ENCODE measurements at places on chromosomes 11 and 22.

GRCh38 chr11:104370478-104370877, 206.5 kb upstream of the PDGFD start:
- no peak for DNase-seq

- no peak for DNase-seq
These were observed 166.5 kb upstream of the CADM1 start for GRCh38 chr11:115670538-115671205.

DNA sequence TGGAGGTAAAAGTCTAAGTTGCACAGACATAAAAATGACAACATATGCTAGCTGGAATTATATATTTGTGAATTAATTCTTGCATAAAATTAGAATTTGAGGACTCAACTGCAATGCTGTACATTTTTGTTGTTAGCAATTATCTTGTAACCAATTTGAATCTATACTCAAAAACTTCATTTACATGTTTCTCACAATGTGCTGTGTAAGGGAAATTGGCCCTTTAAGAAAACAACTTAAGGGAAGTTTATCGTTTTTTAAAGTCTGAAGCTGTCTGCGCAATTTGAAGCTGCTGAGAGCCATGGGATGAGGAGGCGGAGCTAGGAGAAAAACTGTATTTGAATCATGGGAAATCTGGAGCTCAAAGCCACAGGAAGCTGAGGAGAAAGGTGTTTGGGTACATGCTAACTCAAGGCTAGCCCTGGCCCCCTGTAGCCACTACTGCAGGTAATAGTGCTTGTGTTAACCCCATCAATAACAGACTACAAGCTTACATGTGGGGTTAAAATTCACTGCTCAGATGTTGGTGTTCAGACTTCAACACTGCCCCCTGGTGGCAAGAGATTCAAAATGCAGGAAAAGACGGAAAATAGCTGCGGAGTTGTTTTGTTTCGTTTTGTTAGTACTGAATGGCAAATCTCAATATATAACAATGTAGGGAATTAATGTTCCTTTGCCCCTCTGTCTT, 126.1 kb downstream of the BRD1 start:
- DNase-seq, result no peak

DNA sequence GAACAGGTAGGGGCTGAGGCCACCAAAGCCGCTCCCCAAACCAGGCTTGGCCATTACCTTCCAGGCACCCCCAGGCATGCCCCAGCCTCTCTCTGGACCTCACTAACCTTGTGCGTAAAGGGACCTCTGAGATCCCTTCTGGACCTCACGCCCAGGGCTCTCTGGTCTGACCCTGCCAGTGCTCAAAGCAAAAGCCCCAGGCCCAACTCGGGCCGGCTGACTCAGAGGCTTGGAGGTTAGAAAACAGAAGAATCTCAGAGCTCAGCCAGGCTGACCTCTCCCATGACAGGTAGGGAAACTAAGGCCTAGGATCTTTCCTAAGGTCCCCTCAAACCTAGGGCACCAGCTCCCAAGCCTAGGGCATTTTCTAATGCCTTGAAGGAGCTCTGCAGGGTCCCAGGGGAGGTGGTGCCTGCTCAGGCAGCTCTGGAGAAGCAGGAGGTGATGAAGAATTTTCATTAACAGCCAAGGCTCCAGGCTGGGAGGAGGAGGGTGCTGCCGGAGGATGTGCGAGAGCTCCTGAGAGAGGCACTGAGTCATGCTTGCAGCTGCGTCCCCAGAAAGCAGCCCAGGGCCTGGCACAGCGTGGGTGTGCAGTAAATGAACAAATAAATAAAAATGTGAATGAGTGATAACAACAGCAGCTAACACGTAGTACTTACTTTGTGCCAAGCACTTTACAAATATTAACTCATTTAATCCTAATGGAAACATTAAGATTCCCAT, 25.6 kb downstream of the ARRB1 start:
- DNase-seq, result peak; percentile 34

DNA sequence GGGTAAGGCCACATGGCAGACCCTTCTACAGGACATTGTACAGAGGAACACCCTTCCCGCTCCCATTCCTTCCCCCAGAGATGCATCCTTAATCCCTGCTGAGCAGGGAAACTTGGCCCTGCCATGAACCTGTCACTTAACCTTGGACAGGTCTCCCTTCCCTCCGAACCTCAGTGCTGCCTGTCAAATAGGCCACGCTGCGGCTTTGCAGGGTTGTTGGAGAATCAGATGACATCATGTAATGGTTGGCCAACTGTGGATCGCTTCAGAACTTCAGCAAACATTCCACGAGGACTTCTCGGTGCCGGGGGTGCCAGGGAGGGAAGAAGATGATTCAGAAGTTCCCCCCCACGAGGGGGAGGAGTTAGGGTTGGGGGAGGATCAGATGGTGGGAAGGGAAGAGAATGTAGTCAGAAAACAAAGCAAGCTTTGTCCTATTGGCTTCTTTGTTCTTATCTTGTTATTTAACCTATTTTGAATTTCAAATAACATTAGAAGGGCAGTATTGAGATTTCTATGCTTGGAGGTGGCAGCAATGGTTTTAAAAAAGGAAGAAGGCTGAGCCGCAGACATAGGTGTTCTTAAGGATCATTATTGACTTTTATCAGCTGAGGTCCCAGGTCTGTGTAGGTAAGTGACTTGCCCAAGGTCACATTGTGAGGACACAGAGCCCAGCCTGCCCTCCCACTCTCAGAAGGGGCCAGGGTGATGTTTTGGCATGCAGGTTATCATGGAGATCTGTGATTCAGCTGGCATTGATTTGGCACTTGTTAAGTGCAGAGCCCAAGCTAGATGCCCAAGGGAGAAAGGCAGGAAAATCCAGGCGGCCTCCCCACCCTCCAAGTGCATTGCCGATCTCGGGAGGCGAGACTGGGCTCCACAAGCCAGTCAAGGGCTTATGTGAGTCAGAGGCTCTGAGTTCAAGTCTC, 3.1 kb downstream of the CDC42EP1 start:
- DNase-seq, result peak; percentile 93

DNA sequence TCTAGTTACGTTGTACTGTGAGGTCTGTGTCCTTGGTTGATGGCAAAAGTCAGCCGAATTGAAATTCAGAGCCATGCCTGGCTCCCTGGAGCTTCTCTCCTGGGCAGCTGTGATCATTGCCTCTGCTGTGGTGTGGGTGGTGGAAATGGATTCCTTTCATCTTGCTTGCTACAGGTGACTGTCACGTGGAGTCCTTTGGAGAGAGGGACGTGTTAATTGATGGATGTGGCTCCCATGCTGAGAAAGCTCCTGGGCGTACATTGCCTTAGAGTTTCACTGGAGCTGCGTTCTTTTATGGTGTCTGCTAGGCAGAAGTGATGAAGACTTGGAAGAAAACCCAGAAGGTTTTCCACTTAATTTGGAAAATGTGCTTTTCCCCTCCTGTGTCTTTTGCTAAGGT, 41.9 kb upstream of the PPP6R3 start:
- DNase-seq, result no peak

DNA sequence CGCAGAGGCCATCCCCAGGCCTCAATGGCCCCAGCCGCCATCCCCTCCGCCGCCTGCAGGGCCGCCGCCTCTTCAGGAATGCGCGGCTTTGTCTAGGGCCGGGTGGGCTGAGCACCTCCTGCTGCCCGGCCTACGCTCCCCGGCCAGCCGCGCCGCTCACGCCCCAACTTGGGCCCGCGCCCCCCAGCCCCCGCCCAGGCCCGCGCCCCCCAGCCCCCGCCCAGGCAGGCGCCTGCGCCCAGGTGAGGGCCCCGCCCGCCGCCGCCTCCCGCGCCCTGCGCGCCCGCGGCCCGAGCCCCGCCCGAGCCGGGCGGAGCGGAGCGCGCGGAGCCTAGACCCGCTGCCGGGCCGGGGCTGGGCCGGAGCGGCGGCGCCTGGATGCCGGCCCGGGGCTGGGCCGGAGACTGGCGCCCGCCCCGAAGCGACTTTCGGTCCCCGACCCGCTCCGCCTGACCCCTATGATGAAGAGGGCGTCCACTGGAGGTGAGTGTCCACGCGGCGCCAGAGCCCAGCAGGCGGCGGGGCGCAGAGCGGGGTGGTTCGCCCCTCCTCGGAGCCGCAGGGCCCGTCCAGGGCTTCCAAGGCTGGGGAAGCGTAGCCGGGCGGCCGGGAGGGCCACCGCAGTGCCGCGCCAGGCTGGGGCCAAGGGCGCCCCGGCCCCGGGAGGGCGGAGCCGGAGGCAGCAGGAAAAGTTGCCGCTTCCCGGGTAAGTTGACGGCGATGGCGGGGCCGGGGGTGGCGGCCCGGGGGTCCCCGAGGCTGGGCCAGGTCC, 34.3 kb upstream of the PRODH start:
- no peak for DNase-seq

- no peak for DNase-seq
These were observed 44.9 kb downstream of the CD82 start for GRCh38 chr11:44610186-44610955.

GRCh38 chr22:38397189-38398085, 57.6 kb downstream of the KCNJ4 start:
- no peak for DNase-seq

DNA sequence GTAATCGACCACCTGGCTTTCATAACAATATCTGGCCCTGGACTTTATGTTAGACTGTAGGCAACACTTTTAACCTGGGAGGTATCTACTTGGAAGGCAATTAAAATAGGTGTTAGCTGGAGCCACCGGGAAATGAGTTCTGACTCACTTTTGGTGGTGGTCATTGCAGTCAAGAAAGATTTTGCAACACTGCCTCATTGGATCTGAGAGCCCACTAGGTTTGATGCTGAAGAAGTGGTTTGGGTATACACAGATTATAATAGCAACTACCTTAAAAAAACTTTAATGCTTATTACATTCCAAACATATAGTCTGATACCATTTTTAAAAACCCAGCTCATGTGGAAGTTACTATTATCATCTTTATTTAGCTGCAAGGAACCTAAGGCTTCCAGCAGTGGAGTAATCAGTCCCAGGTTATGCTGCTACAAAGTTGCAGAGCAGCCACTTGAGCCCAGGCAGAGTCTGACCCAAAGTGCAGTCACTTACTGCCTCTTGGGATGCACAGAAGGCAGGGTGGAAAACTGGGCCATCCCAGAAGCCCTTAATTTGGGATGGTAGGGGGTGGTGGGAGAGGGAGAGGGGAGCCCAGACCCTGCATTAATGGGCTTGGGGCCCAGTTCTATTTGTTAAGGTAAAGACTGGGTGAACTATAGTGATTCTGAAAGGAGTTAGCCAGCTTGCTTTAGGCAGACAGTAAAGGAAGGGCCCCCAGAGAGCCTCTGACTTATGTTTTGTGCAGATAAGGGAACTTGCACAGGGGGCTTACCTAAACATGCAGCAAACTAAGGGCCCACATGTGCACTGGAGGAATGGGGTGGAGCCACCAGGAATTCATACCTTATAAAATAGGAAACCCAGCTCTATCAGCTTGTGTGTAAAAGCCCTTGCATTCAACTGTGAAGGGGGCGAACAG, 149.4 kb downstream of the SNX19 start:
- no peak for DNase-seq

- DNase-seq, result peak; percentile 39
These were observed 255.5 kb downstream of the TENM4 start for GRCh38 chr11:79185351-79185750.

- DNase-seq, result no peak
These were observed 914.5 kb upstream of the FAT3 start for GRCh38 chr11:91310085-91310484.

GRCh38 chr11:29395555-29396072, 621.2 kb downstream of the KCNA4 start:
- no peak for DNase-seq

DNA sequence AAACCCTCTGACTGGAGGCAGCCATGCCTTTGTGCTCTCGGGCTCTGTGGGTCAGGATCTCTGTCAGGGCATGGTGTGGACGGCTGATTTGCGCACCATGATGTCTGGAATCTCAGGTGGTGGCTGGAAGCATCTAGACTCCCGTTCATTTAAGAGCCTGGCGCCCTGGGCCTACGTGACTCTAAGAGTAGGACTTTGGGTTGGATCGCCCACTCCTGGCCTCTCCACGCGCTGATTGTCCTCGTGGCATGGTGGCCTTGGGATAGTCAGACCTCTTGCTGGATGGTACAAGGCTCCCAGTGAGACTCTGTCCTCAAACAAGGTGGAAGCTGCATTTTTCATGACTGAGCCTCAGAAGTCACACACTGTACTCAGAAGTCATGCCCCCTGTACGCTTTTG, 224.3 kb downstream of the TBC1D22A start:
- no peak for DNase-seq

DNA sequence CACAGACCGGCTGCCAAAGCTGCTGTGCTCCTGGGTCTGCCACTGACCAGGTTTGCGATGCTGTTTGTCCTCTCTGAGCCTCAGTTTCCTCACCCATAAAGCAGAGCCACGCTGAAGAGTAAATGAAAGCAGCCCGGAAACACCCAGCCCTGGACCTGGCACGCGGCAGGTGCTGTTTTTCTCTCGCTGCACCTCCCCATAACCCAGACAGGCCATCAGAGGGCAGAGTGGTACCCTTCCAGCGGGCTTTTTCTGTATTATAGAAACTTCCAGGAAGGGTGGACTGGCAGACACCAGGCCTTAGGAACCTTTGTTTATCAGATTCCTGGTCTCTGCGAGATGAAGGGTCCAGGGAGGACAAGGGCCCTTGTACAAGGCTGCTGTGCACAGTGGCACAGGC, 17.9 kb upstream of the FGF19 start:
- no peak for DNase-seq

DNA sequence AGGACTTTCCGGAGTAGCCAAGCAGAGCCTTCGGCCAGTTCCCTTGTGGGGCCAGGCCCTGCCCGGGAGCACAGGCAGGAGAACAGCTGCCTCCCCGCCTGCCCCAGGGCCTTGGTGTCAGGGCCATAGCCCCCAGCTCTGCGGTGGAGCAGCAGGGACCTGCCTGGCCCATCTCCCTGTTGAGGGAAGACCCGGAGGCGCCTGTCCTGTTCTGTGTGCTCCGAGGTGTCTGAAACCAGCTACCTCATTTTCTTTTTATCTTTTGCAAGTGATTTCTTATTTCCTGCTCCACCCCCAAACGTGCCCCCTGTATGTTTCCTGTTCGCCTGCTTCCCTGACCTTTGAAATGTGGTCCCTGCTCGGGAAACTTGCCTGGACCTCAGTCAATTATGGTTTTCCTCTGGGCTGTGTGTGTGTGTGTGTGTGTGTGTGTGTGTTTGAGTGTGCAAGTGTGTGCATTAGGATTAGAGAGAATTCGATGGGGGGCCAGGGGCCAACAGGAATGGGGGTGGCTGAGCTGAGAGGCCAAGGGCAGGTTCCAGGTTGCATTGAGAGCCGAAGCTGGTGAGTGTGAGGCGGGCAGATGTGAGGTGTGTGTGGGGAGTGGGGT, 19.1 kb downstream of the LRP5 start:
- peak; percentile 60 for DNase-seq

DNA sequence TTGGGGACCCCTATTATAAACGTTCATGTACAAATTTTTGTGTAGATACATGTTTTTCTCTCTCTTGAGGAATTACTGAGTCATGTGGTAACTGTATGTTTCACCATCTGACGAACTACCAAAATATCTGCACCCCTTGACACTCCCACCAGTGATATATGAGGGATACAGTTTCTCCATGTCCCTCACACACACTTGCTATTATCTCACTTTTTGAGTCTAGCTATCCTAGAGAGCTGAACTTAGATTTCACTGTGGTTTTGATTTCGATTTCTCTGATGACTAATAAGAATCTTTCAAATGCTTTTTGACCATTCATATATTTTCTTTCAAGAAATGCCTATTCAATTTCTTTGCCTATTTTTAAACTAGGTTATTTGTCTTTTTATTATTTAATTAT, 200.2 kb downstream of the PGR start:
- no peak for DNase-seq
